ENCODE measurements at places on chromosomes 7 and 10.

DNA sequence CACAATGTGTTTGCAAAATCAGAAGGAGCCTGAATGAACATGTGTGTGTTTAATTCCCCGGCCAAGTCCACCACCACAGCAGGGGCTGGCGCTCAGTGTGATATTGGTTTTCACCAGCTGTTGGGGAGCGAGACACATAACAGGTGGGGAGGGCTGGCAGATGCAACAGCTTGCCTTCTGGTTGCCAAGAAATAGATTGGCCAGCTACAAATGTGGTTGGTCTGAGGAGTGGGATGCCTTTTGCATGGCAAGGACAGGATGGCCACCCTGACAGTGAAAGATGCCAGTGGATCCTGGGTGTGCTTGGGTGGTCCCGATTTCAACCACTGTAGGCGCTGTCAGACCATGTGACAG is 292.5 kb upstream of the FZD8 start:
- no peak for DNase-seq

- peak; percentile 14 for DNase-seq
These were observed 35.0 kb downstream of the NSUN6 start for GRCh38 chr10:18616337-18616736.

DNA sequence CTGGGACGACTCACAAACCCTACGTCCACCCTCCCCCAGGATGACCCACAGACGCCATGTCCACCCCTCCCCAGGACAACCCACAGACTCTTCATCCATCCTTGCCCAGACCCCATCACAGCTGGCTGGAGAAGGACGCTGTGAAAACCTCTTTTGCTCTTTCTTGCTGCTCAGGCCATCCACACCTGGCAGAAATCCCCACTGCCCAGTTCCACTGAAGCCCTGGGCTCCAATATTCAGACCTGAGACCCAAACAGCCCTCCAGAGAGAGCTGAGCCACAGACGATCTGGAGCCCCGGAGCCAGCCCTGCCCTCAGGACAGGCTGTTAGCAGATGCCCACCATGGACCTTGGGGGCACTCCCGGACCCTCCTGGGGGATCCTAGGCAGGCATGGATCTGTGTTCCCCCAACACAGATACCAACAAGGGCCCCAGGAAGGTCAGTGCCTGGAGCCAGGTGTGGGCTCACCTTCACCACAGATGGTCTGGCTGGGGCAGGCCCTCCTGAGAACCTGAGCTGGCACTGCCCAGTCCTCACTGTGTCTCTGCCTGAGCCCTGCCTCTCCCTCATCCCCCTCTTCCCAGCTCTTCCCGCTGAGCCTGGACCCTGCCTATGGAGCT is 226.2 kb downstream of the PTPRN2 start:
- no peak for DNase-seq

GRCh38 chr7:8499128-8499527 is 65.7 kb downstream of the NXPH1 start:
- DNase-seq: no peak

- no peak for DNase-seq
These were observed 97.3 kb downstream of the CFAP58 start for GRCh38 chr10:104450954-104451353.

DNA sequence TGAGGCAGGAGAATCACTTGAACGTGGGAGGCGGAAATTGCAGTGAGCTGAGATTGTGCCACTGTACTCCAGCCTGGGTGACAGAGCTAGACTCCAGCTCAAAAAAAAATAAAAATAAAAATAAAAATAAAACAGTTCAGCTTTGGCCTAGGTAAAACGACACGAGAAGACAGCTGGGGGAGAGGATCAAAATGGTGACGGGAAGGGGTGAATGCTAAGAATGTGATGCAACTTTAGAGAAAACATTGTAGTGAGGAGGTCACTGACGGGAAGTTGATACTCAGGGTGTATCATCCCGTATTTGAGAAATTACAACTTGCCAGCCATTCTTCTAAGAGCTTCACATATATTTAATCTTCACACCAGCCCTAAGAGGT is 1.1 kb downstream of the NDST2 start:
- no peak for DNase-seq

Measured in common myeloid progenitor, CD34-positive (primary cell).